ENCODE measurements at places on chromosomes 6 and 20.
A peak's percentile ranks its signal among the peaks of the same experiment; 100 is the strongest.

DNA sequence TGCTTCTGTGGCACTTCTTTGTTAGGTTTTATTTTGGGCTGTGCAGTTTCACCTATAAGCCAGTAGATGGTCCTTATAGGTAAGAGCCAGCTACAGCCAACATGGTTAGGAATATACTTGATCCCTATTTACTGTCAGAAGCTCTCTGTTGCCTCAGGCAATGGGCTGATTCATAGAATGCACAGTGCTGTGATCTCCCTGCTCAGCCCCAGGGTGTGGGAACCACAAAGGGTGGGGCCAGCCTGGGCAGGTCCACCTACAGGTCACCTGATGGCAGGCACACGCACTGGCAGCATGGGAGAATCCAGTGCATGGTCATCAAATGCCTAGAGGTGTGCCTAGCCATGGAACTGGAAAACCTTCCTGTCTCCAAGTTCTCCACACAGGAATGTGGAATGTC, 191.9 kb downstream of the MOXD1 start:
- no peak for DNase-seq

DNA sequence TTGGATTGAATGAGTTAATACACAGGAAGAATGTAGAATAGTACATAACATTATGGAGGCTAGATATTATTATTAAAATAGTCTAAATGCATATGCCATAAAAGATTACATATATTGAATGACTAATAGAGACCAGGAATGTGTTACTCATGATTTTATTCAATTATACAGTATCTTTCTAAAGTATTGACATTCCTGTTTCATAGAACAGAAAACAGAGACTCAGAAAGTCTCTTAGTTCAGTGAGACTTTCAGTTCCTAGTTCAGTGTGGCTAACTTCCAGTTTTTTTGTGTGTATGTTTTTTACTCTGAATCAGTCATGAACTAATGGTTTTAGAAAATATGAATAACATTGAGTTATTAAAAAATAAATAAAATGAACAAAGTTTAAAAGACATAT, 34.6 kb upstream of the TMEM244 start:
- peak; percentile 62 for DNase-seq

GRCh38 chr6:128271011-128271410, 249.4 kb downstream of the PTPRK start:
- DNase-seq = no peak

DNA sequence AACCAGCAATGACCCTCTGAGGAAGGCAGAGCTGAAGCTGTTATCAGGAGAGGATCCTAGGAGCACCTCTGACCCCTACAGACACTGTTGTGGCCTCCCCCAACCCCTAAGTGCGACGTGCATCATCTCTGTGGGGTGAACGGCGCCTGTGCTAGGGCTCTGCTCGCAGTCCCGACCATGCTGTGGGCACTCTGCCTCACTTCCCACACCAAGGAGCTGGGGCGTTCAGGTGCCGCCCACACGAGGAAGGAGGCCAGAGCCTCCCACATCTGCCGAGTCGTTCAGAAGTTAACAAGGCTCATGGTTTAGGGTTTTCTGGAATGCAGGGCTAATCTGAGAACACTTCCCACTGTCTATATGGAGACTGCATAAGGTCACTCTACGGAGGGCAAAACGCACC, 62.1 kb downstream of the GINS1 start:
- no peak for DNase-seq

DNA sequence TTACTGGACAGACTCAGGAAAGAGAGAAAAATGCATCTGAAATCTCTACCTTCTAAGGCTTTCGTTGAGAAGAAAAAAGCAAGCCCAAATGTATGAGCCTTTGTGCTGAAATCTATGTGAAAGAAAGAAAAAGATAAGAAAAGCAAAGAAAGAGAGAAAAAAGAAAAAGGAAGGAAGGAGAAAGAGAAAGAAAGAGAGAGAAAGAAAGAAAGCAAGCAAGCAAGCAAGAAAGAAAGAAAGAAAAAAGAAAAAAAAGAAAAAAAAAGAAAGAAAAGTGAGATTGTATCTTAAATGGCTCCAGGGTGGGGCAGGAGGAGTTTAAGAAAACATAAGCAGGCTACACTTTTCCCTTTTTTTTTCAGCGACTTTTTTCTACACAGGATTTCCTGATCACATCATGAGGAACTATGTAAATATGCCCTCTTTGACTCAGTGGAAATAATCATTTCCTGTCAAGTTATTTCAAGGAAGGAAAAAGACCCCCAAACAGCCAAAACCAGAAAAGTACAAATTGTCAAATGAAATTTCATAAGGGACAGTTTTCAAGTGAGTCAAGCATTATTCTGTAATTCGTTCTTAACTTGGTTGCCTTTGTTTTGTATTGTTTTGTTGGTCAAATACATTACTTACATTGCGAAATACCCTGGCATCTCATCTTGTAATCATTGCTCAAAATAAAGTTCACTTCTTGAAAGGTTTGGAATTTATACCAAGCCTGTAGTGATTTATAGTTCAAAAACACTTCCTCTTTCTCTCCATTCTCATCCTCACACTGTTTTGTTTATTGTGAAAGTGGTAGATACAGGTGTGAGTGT, 79.5 kb upstream of the RNF217 start:
- peak; percentile 25 for DNase-seq

GRCh38 chr20:63499338-63499969, 571 bp upstream of the EEF1A2 start:
- no peak for DNase-seq

DNA sequence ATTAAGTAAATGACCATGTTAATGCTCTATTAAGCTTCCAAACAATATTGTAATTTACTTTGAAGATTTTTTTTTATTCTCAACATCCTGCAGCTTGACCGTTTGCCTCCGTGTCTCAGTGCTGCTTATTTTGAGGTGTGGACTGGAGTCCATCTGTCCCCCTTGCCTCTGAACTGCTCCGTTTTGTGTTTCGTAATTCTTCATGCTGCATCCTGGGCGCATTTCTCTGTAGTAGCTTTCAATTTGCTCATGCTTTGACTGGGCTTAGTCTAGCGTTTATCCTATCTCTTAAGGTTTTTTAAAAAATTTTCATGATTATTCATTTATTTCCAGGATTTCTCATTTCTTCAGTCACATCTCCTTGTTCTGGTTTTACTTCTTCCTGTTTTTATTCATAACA, 37.8 kb downstream of the PTPN1 start:
- no peak for DNase-seq

GRCh38 chr20:62878244-62879038, 16.8 kb upstream of the TCFL5 start:
- no peak for DNase-seq

- no peak for DNase-seq
Measured at GRCh38 chr6:9316831-9317230, 881.5 kb upstream of the SLC35B3 start.

GRCh38 chr20:62362590-62362940, 4.5 kb downstream of the LAMA5 start:
- no peak for DNase-seq

DNA sequence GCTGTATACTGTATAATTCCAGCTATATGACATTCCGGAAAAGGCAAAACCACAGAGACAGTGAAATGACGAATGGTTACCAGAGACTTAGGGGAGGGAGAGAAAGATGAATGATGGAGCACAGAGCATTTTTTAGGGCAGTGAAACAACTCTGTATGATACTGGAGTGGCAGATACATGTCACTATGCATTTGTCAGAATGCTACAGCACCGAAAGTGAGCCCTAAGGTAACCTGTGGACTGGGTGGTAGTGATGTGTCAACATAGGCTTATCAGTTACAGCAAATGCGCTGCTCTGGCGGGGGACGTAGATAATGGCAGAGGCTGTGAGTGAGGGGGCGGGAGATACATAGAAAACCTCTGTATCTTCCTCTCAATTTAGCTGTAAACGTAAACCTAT, 201.3 kb upstream of the SSTR4 start:
- no peak for DNase-seq

GRCh38 chr20:48577557-48577956, 250.2 kb downstream of the PREX1 start:
- DNase-seq = no peak

- DNase-seq = no peak
Measured at GRCh38 chr6:87903323-87903722, 144.3 kb upstream of the SPACA1 start.

DNA sequence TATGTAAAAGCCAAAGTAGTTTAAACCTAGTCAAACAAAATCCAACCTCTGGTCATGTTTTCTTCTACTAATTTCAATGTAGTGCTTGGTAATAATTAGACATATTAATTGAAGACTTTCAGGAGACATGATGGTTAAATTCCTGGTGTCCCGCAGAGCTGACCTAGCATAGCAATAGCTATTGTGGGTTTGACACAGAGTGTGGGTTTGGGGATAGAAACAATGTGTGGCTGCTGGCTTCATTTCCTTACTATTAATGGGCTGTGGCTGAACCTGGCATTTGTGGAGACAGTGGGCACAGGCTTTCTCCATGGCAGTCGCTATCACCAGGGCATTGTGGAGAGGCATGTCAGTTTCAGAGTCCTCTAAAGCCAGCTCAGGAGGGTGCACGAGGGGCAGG, 54.1 kb upstream of the GGTLC1 start:
- DNase-seq = no peak

- no peak for DNase-seq
Measured at GRCh38 chr6:152259234-152259633, 377.9 kb downstream of the SYNE1 start.

DNA sequence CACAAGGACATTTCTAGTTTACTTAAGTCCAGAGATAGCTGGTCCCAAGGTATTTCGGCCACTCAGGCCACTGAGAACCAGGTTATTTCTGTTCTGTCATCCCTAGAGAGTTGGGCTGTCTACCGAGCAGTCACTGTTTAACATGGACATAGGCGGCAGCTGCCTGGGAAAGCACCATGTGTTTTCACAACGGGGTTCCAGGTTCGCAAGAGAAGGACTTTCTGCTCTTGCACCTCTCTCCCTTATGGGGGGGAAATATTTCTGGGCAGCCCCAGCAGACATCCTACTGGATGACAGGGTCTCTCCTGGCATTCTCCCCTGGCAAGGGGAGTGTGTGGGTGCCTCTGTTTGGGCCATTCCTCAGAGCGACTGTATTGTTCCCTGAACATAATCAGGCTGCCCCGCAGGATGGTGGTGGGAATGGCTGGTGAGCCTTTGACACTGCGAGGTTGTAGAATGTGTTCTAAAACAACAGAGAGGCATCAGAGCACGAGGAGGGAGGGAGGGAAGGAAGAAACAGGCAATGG, 64.4 kb upstream of the DUSP22 start:
- peak; percentile 45 for DNase-seq

DNA sequence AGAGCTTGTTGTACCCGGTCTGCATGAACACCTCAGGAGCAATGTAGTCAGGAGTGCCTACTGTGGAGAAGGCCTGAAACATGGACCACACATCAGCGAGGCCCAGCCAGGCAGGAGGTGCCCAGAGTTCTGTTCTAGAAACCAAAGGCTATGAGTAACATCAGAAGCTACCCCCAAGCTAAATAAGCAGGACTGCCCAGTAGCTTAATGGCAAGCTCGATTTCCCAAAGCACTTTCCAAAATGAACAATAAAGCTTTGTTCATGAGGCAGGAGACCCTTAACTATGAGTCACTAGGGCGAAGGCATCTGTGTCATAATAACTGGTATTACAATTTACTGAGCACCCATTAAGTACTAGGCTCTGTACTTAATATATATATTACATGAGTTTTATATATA, 47.4 kb downstream of the STK38 start:
- no peak for DNase-seq

- no peak for DNase-seq
Measured at GRCh38 chr6:69069881-69070280, 434.8 kb downstream of the ADGRB3 start.

GRCh38 chr6:54308289-54308985, at the start of gene TINAG:
TSS of gene TINAG (plus strand) at chr6:54308441. CDS start at chr6:54308551, 110 bp downstream.
- DNase-seq = no peak

GRCh38 chr6:51459958-51460357, 627.5 kb downstream of the PKHD1 start:
- no peak for DNase-seq

DNA sequence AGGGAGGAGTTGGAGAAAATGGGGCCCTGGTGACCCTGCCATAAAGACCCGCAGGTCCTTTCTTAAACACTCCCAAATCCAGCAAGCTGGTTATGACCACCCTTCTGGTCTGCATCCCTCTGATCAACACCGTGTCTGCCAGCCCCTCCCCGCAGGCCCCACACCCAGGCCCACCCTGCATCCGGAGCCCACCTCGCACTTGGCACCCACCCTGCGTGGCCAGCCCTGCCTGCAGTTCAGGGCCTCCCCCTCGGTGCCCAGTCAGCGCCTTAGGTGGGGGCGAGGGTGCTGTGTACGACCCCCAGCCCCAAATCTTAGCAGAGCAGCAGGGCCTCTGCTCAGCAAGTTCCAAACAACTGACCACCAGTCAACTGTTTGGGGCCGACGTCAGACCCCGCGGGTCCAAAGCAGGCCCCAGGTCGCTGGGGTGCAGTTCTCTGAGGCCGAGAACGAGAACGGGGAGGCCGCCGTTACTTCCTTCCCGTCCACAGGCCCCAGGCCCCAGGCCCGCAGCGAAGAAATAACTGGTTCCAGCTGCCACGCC, 1.2 kb downstream of the ACSS1 start:
- DNase-seq = no peak

DNA sequence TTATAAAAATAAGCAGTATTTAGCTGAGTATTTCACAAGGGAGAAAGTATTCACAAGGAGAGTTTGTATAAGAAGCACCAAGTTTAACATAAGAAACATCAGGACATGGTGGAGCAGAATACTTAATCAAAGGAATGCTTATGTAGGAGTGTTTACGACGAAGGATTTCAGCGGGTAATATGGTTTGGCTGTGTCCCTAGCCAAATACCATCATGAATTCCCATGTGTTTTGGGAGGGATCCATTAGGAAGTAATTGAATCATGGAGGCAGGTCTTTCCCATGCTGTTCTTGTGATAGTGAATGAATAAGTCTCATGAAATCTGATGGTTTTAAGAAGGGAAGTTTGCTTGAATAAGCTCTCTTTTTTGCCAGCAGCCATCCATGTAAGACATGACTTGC, 1099.1 kb upstream of the ADGRB3 start:
- DNase-seq = no peak

- DNase-seq = no peak
Measured at GRCh38 chr6:27279513-27280063, 32.1 kb downstream of the PRSS16 start.

GRCh38 chr20:11820838-11821237, 96.9 kb upstream of the BTBD3 start:
- DNase-seq = no peak

- peak; percentile 90 for DNase-seq
Measured at GRCh38 chr6:10633216-10633615, 61.2 kb downstream of the C6orf52 start.

DNA sequence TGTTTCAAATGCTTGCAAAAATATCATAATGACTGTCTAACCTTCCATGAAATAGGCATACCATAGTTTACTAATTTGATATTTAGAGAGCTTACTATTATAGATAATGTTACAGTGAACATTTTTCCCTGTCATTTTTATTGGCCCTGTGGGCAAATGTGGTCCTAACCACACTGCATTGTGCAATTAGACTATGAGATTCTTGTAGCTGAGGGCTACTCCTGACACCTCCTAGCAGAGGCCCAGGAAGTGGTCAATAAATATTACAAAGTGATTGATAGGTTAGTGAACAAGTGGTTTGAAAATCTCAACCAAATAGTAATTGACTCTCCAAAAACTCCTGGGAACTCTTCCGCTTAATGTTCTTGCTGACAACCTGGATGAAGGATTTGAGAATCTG, 160.5 kb upstream of the KCNG1 start:
- no peak for DNase-seq
